NCI-H2081 treated with DMSO at 0.1 percent for 48 hours (cell line): ENCODE measurements at places on chromosomes 3 and 15.

- no peak for DNase-seq
Measured at GRCh38 chr3:28590216-28590615, 241.6 kb upstream of the AZI2 start.

- DNase-seq = no peak
Measured at GRCh38 chr15:100931143-100931890, 12.2 kb downstream of the LRRK1 start.

GRCh38 chr3:43629741-43630140 is 7.9 kb upstream of the ANO10 start:
- no peak for DNase-seq

- no peak for DNase-seq
Measured at GRCh38 chr3:54342676-54343075, 220.3 kb downstream of the CACNA2D3 start.

DNA sequence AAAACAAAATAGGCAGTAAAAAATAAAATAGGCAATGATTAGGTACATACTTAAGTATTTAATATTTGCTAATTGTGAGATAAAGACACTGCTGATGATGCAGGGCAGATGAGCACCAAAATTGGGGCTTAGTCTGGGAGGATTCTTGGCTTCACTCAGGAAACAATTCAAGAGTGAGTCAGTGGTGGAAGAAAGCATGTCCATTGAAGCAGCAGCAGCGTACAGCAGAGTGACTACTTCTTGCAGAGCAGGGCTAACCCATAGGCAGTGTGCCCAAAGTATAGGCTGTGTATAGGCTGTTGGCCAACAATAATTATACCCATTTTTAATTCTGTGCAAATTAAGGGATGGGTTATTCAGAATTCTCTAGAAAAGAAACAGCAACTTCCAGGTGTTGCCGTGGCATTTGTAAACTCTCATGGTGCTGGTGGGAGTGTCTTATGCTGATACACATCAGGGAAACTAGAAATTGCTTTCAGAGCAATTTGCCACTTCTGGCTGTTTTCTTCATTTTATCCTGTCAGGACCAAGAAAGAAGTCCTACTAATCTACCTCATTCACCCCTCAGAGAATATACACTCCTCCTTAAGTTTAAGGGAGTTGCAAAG is 317.3 kb upstream of the NAALADL2 start:
- DNase-seq = peak; percentile 55

DNA sequence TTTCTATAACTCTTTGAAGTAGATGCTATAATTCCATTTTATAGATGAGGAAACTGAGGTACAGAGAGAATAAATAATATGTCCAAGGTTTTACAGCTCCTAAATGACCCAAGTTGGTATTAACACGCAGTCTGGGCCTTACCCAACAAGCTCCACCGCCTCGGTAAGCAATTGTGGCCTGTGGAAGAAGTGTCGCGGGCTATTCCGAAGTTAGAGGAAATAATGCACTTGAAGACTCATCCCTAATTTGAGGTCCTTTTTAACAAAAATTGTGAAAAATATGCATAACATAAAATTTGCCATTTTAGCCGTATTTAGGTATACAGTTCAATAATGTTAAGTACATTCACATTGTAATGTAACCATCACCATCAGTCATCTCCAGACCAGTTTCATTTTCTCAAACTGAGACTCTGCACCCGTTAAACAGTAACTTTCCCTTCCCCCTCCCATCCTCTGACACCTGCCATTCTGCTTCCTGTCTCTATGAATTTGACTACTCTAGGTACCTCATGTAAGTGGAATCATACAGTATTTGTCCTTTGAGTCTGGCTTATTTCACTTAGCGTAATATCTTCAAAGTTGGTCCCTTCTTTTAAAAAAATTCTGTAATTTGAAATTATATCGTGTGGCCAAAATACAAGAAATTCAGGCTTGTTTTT is 18.2 kb downstream of the IDH3A start:
- DNase-seq = no peak

- DNase-seq = no peak
Measured at GRCh38 chr3:156174229-156174847, 54.0 kb downstream of the KCNAB1 start.

- DNase-seq = no peak
Measured at GRCh38 chr3:72996121-72996472, 514 bp upstream of the PPP4R2 start.

- DNase-seq = no peak
Measured at GRCh38 chr3:100131241-100131640, 16.9 kb upstream of the FILIP1L start.

DNA sequence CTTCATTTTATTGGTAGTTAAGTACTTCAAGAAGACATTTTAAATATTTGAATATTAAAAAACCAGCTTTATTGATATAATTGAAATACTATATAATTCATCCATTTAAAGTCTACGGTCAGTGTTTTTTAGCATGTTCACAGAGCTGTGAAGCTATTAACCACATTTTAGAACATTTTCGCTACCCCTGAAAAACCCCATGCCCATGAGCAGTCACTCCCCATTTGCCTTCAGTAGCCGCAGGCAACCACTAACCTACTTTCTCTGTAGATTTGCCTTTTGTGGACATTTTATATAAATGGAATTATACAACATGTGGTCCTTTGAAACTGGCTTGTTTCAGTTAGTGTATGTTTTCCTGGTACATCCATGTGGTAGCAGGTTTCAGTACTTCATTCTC is 55.7 kb downstream of the GPR171 start:
- no peak for DNase-seq

GRCh38 chr3:95177096-95177495 is 1114.2 kb downstream of the NSUN3 start:
- DNase-seq = no peak

DNA sequence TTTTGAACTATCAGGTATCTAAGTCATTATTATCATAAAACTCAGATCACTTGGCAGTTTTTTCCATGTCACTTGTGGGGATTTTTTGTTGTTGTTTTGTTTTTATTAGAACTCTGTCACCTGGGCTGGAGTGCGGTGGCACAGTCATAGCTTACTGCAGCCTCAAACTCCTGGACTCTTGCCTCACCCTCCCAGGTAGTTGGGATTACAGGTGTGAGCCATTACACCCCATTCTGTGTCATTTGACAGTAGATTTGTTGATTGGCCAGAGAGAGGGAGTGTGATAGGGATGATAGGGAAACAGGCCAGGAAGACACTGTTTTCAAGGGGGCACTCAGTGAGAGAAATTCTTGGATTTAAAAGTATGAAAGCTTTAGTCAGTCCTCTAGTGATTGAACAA is 54.7 kb upstream of the SCAANT1 start:
- DNase-seq = no peak

GRCh38 chr3:39388741-39389248 is 5.6 kb downstream of the SLC25A38 start:
- no peak for DNase-seq
